ENCODE measurements at places on chromosomes 5 and 9.

GRCh38 chr5:62920856-62921255, 342.2 kb downstream of the LRRC70 start:
- no peak for DNase-seq

DNA sequence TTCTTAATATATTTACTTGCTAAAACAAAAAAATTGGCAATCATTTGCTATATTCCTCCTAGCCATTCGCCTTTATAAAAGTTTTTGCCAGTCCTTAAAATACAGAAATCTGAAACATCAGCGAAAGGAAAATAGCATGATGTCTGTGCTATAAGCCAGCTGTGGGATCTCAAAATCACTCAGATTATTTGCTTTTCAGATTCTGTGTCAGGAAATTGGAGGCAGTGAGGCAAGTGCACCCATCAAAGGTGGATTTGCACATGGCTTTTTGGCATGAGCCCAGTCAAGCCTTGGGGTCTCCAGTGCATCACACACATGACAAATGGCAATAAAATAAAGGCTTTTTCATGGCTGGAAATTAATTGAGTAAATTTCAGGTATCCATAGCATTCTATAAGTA, 196.8 kb upstream of the DAPK1 start:
- no peak for DNase-seq

- no peak for DNase-seq
Measured at GRCh38 chr9:136945333-136946227, 537 bp downstream of the C8G start.

DNA sequence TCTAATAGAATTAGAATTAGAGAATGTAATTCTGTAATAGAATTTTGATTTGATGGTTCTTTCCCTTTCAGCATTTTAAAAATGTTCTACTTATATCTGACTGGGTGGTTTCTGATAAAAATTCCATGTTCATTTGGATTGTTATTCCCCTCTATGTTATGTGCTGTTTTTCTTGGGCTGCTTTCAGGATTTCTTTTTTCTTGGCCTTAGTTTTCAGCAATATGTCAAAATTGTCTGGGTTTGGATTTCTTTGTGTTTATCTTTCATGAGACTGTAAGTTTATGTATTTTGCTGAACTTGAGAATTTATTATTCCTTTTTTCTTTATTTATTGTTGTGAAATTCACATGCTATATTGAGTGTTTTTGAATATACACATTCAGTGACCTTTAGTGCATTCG, 189.1 kb downstream of the RANBP17 start:
- no peak for DNase-seq

DNA sequence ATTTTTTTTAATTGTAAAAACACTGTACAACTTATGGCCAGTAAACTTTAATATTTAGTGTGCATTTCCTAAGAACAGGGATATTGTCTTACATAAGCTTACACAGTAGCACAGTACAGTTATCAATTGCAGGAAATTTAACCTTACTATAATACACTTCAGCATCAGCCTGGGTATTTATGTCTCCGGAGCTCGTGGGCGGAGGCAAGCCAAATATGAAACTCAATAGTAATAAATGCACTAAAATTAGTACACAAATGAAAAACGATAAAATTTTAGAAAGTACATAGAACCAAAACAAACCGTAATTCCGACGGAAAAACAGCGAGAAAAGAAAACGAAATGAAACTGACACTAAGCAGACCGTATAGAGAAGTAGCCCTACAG, 91.2 kb downstream of the ANXA2R start:
- DNase-seq, result no peak

DNA sequence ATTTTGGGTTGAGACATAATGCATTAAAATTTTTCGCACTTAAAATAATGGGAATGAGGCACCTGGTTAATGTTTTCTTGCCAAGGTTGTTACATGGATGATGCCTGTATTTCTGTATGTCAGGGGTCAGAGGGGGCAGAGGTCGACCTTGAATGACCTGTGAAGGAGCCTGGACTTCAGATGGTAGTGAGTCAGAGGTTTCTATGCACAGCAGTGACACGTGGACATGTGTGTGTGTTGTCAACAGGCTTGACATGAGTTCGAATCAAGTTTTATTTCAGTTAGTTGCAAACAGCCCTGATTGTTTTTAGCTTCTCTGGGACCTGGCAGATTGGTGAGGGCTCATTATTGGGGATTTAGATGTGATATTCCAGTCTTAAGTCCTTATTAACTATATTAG, 3.6 kb downstream of the IL5 start:
- no peak for DNase-seq

GRCh38 chr5:140039561-140039960, 3.5 kb downstream of the NRG2 start:
- DNase-seq, result no peak

All from activated CD8-positive, alpha-beta memory T cell treated with anti-CD3 and anti-CD28 coated beads for 1 hour (primary cell).